ENCODE measurements at places on chromosomes 7 and 10. TPM values are rescaled to one million over a fixed set of nuclear protein-coding genes. Genes with fewer than 3 reads are reported as not detected.

DNA sequence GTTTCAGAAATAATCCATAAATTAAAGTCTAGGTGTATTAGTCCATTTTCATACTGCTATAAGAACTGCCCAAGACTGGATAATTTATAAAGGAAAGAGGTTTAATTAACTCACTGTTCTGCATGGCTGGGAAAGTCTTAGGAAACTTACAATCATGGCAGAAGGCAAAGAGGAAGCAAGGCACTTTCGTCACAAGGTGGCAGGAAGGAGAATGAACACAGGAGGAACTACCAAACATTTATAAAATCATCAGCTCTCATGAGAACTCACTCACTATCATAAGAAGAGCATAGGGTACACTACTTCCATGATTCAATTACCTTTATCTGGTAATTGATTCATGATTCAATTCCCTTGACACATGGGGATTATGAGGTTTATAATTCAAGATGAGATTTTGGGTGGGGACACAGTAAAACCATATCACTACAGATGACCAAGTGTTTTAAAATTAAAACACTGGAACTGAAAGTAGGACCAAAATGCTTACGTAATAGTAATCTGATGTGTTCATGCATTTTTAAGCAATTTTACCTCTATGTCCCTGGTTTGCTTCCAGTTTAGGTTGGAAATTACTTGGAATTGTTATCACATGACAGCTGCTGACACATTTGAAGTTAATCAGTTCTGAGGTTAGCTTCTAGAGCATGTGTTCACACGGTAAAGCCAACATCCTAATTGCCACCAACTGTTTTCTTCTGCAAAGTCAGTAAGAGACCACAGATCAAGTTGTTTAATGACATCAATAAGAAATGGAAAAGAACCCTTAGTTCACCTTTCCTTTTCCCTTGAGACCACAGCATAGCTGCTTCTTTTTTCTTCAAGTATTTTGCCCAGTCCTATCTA lies 48.4 kb upstream of the SEMA3C start:
- DNase-seq: no peak

- DNase-seq: no peak
Measured at GRCh38 chr7:129688503-129689222, 77.1 kb downstream of the NRF1 start.

DNA sequence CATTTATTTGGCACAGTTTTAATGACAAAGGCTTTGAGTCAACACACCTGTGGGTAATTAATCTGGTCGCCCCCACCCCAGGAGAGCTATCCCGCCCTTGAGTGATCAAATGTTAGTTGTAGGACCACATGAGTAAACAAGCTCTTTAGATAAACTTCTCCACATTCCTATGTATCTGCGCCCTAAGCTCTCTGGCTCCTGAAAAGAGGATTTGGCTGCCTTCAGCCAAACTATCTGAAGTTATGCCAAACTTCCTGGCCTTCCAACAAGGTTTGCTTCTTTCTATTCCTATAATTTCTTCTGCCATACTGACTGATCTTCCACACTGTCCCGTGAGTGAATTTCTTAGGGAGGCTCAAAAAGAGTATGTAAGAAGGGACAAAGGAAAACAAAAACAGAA lies 134.2 kb downstream of the RALA start:
- no peak for DNase-seq

GRCh38 chr10:78729366-78729765 lies 339.4 kb upstream of the ZMIZ1 start:
- no peak for DNase-seq

- DNase-seq: no peak
Measured at GRCh38 chr10:124318811-124319210, 99.9 kb downstream of the OAT start.

DNA sequence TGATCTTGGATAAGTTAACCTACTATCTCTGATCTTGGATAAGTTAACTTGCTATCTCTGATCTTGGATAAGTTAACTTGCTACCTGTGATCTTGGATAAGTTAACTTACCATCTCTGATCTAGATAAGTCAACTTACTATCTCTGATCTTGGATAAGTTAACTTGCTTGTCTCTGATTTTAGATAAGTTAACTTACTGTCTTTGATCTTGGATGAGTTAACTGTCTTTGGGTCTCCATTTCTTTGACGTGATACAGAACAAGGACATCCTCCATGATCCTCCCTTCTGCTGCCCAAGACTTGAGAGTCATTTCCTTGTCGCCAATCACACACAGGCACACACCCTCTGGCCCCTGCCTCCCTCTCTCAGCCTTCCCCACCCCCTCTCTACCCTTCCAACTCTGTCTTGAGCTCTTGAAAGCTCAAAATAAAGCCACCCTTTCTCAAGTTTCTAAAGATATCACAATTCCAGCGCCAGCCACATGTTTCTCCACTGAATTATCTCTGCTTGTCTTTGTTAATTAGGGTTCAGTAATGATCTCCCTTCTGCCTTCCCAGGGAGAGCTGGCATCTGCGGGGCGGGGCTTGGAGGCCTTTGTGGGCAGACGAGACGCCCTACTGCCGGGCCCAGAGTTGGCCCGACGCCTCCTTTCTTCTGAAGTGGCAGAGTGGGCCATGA lies 85.1 kb upstream of the GTF2I start:
- DNase-seq: peak; percentile 33

DNA sequence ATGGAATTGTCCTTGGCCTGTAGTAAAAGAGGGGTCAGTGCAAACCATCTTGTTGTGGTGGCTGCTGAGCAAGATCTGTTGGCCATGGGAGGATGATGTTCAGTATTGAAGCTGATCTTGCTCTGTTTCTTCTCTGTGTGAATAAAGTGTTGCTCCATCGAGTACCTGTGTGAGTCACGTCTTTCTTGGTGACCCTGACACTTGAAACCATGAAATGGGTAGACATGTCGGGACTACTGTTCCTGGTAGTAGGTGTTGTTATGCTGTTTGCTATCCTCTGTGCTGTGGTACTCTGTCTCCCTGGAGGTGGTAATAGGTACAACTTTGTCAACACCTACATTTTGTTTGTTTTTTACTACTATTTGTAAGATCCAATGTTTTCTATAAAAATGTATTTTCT lies 330.6 kb downstream of the MDFIC start:
- DNase-seq: no peak

DNA sequence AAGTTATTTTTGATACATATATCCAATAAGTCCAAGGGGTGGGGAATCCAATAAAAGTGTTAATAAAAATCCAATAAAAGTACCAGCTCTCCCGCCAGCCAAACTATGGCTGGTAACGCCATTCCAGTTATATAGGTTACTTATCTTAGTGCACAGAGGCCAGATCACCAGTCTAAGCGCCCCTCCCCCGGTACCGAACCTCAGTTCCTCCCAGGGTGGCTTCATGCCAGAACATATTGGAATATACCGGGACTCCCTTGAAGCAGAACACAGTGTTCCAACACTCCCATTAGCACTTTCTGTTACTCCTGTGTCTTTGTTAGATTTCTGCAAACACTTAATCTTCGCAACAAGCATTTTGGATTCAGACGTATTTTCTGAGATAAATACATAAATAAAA lies 7.5 kb downstream of the FBH1 start:
- no peak for DNase-seq

- no peak for DNase-seq
Measured at GRCh38 chr10:3201796-3202195, 29.2 kb upstream of the PITRM1 start.

GRCh38 chr10:103859161-103860086 lies 4.0 kb upstream of the SH3PXD2A start:
- peak; percentile 76 for DNase-seq

GRCh38 chr10:20674926-20675325 lies 222.2 kb downstream of the NEBL start:
- DNase-seq: no peak

DNA sequence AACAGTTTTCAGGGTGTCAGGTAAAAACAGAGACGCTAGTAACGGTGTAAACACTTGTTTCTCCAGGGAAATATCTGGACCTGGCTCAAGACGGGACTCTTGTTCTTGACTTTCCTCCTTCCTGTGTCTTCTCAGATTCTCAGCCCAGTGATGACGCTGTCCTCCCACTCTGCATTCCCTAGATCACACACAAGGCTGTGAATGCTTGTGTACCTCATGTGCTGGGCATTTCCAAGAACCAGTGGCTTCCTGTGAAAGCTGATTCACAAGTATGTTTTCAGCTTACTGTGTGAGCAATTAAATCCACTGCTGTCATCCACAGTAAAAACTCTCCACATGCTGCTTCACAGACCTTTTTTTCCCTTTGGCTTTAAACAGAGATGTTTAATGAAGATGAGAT lies 193.8 kb upstream of the DPP6 start:
- DNase-seq: no peak

GRCh38 chr7:101546308-101546936 lies 82.7 kb downstream of the MYL10 start:
- DNase-seq: peak; percentile 19

DNA sequence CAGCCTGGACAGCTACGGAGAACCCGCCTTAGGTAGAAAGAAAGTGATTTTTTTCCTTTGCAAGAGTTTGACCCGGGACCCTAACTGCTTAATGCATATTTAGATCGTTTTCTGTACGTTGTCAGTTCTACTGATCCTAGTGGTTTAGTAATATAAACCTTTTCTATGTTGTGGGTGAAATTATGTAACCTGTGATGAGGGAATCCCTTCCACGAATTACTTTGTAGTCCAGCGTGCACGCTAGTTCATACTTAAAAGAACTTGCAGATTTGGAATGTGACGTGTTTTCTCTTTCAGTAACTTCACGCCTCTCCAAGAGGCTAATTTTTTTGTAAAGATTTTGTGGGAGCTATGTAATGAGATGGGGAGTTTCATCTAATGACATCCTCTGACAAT lies 705 bp downstream of the SLF2 start:
- no peak for DNase-seq

Gene REEP3
- 16.1 TPM for total RNA-seq

Gene GJD4
- not detected for total RNA-seq

Gene PPP1R3A
- total RNA-seq: not detected

Gene PHKG1
- total RNA-seq: 0.59 TPM

Gene LRIT2
- total RNA-seq: not detected
